Brain pericyte (primary cell): ENCODE measurements at places on chromosomes 7 and 10.

- no peak for DNase-seq
Observed at GRCh38 chr7:102426268-102427018, 6.9 kb upstream of the ORAI2 start.

- DNase-seq, result no peak
Observed at GRCh38 chr10:78923647-78924318, 145.0 kb upstream of the ZMIZ1 start.

GRCh38 chr10:16545116-16545736 lies 23.5 kb upstream of the C1QL3 start:
- DNase-seq, result no peak

- no peak for DNase-seq
Observed at GRCh38 chr7:151790830-151791620, 85.9 kb downstream of the PRKAG2 start.

GRCh38 chr7:30028749-30029635 lies 780 bp downstream of the PLEKHA8 start:
- no peak for DNase-seq

DNA sequence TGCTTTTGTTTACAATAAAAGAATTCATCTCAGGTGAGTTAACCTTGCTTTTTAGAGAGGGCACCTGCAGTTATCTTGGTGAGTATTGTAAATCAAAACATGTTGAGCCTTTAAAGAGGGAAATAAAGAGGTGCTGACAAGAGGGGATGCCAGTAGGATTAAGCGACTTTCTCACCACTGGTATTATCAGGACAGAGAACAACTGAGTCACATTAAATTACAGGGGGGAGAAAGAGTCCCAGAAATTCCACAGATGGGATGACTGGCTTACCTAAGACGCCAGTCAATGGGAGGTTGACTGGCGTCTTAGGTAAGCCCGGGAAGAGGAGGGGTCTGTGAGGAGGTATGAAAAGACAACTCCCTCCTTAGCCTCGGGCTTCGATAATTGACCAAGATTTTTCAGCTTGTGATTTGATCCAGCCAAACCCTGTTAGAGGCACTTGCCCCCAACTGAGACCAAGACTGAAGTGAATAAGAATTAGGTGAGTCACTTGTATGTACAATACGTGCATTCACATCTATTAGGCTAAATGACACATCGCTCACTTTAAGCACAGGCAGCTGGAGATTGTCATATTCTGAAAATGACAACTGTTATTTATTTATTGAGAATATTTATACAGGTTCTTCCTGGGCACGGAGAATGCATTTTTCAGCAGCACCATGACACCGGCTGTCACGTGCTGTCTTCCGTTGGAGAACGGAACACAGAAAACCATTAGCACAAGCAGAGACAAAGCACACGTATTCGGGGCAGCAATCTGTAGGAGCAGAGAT lies 117.6 kb downstream of the SEM1 start:
- DNase-seq, result no peak

DNA sequence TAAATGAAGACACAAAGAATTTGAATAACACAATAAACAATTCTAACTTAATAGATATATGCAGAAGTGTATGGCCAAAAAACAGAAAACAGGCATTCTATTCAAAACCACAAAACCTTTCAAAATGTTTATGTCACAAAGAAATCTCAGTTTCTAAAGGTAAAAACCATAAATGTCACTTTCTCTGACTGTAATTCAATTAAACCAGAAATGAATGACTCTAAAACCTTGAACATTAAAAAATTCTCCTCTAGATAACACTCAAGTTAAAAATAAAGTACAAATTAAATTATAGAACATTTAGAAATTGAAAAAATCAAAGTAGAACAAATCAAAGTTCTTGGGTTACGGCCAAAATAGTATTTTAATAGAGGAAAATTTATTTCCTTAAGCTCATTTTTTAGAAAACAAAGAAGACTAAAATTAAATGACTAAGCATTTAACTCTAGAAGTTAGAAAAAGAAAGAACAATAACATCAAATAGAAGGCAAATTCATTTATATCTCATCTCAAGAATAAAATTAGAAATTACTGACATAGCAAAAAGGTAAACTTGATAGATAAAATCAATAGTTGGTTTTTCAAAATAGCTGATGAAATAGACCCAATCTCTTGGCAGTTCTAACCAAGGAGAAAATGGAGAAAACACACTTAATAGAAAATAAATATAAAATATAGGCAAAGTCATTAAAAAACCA lies 198.8 kb downstream of the TEX36 start:
- no peak for DNase-seq

DNA sequence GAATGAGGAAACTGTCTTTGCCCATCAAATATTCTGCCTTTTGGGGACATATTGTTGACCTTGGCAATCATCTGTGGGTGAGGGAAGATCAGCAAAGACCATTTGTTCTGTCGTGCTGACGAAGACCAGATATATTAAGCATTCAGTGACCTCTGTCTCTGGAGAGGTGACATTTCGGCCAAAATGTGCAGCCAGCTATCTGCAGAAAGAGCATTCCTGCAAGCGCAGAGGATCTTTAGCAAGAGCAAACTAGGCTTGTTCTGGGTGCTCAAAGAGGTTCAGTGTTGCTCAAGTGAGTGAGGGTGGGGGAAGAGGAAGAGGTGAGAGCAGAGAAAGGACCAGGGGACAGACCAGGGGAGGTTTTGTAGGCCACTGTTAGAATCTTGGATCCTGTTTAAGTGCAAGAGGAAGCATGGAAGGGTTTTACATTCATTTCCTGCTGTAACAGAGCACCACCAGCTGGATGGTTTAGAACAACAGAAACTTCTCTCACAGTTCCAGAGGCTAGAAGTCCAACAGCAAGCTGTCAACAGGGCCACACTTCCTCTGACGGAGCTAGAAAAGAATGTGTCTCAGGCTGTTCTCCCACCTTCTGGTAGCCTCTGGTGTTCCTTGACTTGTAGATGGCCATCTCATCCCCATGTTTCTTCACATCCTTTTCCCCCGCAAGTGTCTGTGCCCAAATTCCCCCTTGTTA lies 11.2 kb downstream of the C10orf120 start:
- DNase-seq, result no peak
